Nephron progenitor cell (in vitro differentiated cells): ENCODE measurements at places on chromosomes 5 and 9.

GRCh38 chr5:157335534-157336422, 69.9 kb downstream of the CYFIP2 start:
- no peak for DNase-seq
- H3K27me3 ChIP-seq = peaks cover 2% of the 10 kb centered on the region
- H3K27ac ChIP-seq = no peak overlapping the region
- H3K4me3 ChIP-seq = no peak overlapping the region

DNA sequence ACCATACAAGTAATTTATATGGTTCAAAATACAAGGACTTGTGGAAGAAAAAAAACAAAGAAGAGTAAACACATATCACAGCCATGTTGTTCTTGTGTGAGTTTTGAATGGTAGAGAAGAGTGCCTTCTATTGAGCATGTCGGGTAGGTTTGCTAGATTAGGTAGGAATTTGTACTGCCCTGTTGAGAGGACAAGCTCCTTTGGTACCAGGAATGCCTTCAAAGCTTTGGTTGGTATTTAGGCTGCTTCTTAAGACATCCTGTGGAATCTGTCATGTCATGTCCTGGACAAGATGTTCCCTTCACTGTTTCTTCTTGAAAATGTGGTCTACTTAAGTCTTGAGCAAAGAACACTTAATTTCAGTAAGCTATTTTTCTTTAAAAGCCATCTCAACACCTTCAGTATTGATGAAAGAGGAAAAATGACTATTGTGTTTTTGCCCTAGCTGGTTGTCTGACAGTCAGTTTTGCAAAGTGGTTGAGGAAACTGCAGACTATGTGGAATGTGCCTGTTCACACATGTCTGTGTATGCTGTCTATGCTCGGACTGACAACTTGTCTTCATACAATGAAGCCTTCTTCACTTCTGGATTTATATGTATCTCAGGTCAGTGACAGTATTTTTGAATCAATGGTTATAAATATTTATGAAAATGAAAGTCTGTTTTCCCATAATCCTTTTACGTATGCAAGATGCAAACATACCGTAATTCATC, 296.9 kb downstream of the ADGRV1 start:
- peak overlapping the region; percentile 6 for H3K27ac ChIP-seq
- H3K27me3 ChIP-seq = no peaks in the 10 kb centered on the region
- H3K4me3 ChIP-seq = no peak overlapping the region
- H3K36me3 ChIP-seq = no peaks in the 10 kb centered on the region

DNA sequence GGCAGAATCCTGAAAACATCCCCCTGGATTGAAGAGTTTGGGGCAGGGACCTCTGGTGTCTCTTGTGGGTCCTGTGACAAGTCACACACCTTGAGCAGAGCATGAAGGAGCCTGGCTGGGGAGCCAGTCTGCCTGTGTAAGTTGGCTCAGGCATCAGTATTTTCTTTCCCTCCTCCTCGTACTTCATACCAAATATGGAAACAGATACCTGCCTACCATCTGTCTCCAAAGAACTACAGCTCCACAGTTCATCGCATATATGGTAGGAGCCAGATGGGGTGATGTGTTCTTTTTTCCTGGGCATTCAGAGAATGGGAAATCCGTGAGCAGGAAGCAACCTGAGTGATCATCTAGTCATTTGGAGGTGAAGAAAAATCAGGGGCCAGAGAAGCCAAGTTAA, 177.3 kb upstream of the RAD23B start:
- peaks cover 7% of the 10 kb centered on the region for H3K27me3 ChIP-seq
- H3K27ac ChIP-seq = no peak overlapping the region
- no peak for DNase-seq
- H3K4me1 ChIP-seq = peaks cover 17% of the 10 kb centered on the region
- no peak overlapping the region for H3K4me3 ChIP-seq

DNA sequence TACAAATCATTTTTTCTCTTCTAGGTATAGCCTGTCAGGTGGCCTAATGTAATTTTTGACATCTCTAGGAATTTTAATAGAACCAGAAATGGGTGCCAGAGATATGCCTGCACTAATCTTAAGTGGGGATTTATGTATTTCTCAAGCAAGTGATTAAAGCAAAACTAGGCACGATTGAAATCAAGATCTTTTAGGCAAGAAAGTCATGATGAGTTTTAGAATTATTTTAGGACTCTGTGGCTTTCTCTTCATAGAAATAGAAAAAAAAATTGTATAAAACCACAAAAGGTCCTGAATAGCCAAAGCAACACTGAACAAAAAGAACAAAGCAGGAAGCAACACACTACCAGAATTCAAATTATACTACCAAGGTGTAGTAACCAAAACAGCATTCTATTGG, 952 bp upstream of the AMACR start:
- H3K4me1 ChIP-seq = peaks cover 59% of the 10 kb centered on the region
- peaks cover 26% of the 10 kb centered on the region for H3K36me3 ChIP-seq
- peak overlapping the region; percentile 98 for H3K27ac ChIP-seq

DNA sequence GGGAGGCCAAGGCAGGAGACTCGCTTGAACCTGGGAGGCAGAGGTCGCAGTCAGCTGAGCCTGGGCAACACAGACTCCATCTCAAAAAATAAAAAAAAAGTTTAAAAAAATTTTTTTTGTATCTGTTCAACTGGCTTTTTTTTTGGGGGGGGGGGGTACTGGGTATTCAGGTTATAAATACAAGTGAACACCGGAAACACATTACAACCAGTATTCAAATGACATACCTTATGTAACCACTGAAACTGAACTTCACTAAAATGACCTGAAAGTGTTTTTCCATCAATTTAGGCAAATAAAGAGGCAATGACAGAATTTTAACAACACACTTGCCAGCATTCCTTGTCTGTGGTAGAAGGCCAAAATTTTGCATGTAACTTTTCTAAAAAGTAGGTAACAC, 33.5 kb downstream of the STRBP start:
- no peak overlapping the region for H3K27ac ChIP-seq
- DNase-seq = no peak
- H3K27me3 ChIP-seq = peaks cover 3% of the 10 kb centered on the region
- H3K4me3 ChIP-seq = no peak overlapping the region

GRCh38 chr9:102049586-102050246, 311.3 kb upstream of the GRIN3A start:
- no peak overlapping the region for H3K4me3 ChIP-seq
- no peak overlapping the region for H3K27ac ChIP-seq
- no peaks in the 10 kb centered on the region for H3K4me1 ChIP-seq
- peaks cover 4% of the 10 kb centered on the region for H3K27me3 ChIP-seq

GRCh38 chr9:130319300-130319699, 53.7 kb downstream of the HMCN2 start:
- no peak overlapping the region for H3K27ac ChIP-seq
- peaks cover 75% of the 10 kb centered on the region for H3K4me1 ChIP-seq
- peaks cover 45% of the 10 kb centered on the region for H3K27me3 ChIP-seq
- no peaks in the 10 kb centered on the region for H3K36me3 ChIP-seq
- H3K4me3 ChIP-seq = no peak overlapping the region

DNA sequence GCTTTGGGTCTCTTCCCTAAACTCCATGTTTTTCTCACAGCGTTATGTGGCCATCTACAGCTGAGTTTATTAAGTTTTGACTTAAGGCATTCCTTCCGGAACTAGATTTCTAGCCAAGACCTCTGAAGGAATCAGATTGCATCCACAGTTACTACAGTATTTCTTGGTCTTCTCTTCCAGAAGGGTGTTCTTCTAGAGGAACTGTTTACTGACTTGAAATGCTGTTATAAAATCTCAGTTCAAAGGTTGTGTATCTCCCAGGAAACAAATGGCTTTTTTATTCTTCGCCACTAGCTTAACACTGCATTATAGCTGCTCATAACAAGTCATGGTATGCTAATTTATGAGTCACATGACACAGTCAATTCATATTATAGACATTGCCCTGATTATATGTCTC, 55.3 kb upstream of the RAD23B start:
- H3K27me3 ChIP-seq = peaks cover under 1% of the 10 kb centered on the region
- DNase-seq = no peak
- no peaks in the 10 kb centered on the region for H3K36me3 ChIP-seq
- no peak overlapping the region for H3K4me3 ChIP-seq
- H3K27ac ChIP-seq = no peak overlapping the region

DNA sequence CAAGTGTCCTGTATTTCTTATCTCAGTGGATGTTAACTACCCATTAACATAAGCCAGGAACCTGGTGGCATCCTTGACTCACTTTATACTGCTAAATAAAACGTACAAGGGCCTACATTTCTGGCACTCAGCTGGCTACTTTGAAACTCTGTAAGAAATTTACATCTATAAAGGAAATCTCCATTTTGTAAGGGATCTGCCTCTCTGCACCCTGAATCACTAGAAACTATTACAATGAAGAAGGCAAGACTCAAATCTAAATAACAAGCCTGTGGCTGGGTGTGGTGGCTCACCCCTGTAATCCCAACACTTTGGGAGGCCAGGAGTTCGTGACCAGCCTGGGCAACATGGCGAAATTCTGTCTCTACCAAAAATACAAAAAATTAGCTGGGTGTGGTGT, 51.5 kb downstream of the RAPGEF1 start:
- H3K4me1 ChIP-seq = no peaks in the 10 kb centered on the region
- peaks cover 31% of the 10 kb centered on the region for H3K36me3 ChIP-seq
- no peak overlapping the region for H3K27ac ChIP-seq
- no peak overlapping the region for H3K4me3 ChIP-seq
- peaks cover 9% of the 10 kb centered on the region for H3K27me3 ChIP-seq
- no peak for DNase-seq

- no peak for DNase-seq
- no peak overlapping the region for H3K4me3 ChIP-seq
- H3K27me3 ChIP-seq = no peaks in the 10 kb centered on the region
- H3K27ac ChIP-seq = no peak overlapping the region
These were observed 357.8 kb downstream of the KDM4C start for GRCh38 chr9:7115606-7116005.

GRCh38 chr5:73821003-73821402, 195.0 kb downstream of the ARHGEF28 start:
- no peak overlapping the region for H3K4me3 ChIP-seq
- H3K4me1 ChIP-seq = peaks cover 14% of the 10 kb centered on the region
- H3K27ac ChIP-seq = peak overlapping the region; percentile 40
- no peaks in the 10 kb centered on the region for H3K27me3 ChIP-seq
- DNase-seq = no peak
